ENCODE measurements at places on chromosomes 4 and X.

DNA sequence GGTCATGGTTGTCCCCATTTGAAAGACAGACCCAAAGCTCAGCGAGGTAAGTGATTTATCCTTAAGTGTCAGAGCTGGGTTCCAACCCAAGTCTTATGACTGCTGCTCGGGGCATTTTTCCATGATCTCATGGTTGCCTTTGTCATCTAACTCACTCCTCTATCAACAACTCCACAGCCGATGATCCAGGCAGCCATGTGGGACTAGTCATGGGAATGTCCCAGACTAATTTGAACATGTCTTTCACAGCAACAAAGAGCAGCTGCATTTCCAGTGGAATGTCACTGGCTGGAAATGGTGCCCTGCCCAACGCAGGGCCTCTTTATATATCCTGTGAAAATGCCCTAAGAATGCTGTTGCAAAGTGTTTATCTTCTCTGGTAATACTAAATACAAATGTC, 284.8 kb upstream of the PPARGC1A start:
- DNase-seq: no peak

GRCh38 chrX:10922159-10922558, 189.0 kb upstream of the HCCS start:
- no peak for DNase-seq

- no peak for DNase-seq
Measured at GRCh38 chrX:53695946-53696549, 9.5 kb upstream of the HUWE1 start.

GRCh38 chr4:120568731-120569130, 353.8 kb downstream of the PRDM5 start:
- no peak for DNase-seq

GRCh38 chr4:176726803-176727202, 65.9 kb downstream of the VEGFC start:
- no peak for DNase-seq

DNA sequence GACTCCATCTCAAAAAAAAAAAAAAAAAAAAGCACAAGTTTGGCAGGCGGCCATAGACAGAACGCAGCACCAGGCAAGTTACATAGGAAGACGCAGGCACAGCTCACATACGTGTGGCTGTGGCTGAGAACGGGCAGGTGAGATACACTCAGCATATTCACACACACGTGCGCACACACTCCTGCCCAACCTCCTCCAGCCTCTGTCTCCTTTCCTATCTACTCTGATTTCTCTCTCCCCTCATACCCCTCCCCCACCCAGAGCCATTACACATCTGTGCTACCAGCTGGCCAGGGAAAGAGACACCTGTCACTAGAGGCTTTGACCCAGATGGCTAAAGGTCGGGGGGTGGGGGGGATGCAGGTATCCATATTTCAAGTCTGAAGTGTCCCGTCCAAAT, 2.2 kb upstream of the SLC38A5 start:
- no peak for DNase-seq

- peak; percentile 42 for DNase-seq
Measured at GRCh38 chr4:118888666-118889311, at the start of gene SYNPO2. SYNPO2 (plus strand) TSS chr4:118888854; CDS start chr4:118889037, 183 bp downstream.

DNA sequence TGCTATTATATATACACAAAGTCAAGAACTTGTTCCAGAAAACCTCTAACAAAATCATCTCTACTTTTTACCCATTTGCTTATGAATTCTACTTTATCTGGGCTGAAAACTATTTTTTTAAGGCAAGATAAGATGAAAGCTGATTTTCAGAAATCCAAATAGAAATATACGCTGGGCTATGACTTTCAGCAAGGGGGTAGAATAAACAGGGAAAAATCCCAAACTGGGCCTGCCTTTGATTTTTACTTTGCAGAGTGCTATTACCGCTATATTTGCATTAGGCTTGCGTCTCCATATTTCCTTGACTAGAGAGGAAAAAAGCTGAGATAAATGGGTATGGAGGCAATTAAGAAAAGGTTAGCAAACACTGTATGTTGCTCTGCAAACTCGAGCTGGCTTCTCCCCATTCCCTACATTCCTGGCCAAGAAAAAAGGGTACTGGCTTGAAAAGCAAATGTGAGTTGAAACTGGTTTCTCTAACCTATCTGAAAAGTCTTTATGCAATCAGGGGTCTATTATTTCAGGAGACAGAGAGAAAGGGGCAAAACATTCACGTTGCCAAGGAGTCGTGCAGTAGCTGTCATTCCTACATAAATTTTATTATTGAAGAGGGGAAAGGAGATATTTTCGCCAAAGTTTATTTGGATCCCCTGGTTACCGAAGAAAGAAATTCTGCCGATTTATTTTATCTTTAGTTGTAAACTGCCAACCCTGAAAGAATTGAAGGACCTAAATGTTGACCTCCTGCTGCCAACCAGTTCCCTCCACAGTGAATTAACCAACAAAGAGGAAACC, 2.2 kb downstream of the TMEM47 start:
- DNase-seq: no peak

DNA sequence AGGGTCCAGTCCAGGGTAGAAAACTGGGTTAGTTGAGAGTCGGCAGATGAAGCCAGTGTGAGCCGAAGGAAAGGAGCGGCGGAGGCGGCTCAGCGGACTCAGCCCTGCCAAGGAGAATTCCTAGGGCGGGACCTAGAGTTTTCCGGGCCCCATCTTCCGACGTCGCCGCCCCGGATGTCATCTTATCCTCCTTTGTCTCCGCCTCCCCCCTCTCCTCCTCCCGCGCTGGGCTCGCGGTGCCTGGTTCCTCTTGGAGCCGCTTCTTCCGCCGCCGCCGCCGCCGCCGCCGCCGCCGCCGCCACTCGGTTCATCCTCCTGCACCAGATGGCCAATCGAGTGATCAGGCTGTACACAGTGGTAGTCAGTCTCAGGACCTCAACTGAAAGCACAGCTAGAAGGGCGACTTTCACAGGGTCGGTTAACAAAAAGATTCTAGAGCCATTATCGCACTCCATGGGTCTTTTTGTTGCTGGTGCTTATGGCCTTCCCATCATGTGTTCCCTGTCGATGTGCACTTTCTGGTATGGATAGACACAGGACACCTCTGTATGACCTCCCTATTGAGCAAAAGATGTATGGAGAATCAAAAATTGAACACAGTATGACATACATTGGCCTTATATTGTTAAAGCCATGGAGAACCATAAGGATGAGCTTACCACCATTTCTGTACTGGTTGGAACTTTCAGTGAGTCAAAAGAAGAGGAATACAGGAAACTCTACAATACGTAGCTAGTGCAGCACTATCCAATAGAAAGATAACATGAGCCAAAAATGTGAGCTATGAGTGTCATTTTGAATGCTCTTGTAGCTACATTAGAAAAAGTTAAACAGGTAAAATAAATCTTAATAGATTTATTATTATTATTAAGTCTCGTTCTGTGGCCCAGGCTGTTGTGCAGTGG, 32.4 kb upstream of the THOC2 start:
- DNase-seq: peak; percentile 88

- no peak for DNase-seq
Measured at GRCh38 chr4:909821-910220, 22.3 kb downstream of the GAK start.

DNA sequence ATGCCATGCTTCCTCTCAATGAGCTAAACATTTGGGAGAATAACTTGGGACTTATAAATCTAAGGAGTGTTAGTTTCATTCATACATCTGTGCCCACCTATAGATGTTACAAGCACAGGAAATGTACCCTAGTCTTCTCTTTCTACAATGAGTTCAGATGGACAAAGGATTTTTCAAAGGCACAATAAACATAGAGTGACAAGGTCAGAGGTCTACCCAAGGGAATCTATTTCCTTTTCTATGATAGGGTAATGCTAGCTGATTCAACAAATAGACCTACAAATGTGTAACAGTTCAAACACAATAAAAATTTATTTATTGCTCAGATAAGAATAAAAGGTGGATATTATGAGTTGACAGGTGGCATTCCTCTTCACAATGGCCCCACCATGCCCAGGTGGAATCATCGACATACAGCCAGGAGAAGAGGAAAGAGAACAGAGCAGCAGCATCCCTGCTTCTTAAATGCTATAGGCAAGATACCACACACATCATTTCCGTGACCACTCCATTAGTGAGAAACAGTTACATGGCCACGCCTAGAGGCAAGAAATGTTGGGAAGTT, 421.8 kb downstream of the HNRNPD start:
- no peak for DNase-seq

- DNase-seq: no peak
Measured at GRCh38 chrX:17072721-17073230, 126.3 kb downstream of the REPS2 start.

All from NCI-H2081 (cell line).